ENCODE measurements at places on chromosomes 7 and 10.

- DNase-seq: no peak
Observed at GRCh38 chr7:133056370-133057238, 25.3 kb downstream of the CHCHD3 start.

- peak; percentile 66 for DNase-seq
Observed at GRCh38 chr7:138161600-138162081, 85.4 kb downstream of the AKR1D1 start.

DNA sequence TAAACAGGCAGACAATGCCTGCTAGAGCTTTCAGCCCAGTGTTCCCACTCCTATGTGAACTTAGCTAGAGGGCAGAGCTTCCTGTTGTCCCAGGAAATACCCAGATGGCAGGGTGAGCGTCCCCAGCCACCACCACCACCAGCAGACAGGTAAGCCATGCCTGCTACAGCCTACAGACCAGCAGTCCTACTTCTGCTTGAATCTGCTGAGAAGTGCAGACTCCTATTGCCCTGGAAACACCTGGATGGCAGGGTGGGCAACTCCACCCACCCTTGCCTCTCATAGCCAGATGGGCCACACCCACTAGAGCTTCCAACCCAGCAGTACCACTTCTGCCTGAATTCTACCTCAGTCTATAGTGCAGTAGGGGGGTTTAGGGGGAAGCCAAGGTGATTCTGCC is 64.4 kb downstream of the FBXL13 start:
- no peak for DNase-seq

DNA sequence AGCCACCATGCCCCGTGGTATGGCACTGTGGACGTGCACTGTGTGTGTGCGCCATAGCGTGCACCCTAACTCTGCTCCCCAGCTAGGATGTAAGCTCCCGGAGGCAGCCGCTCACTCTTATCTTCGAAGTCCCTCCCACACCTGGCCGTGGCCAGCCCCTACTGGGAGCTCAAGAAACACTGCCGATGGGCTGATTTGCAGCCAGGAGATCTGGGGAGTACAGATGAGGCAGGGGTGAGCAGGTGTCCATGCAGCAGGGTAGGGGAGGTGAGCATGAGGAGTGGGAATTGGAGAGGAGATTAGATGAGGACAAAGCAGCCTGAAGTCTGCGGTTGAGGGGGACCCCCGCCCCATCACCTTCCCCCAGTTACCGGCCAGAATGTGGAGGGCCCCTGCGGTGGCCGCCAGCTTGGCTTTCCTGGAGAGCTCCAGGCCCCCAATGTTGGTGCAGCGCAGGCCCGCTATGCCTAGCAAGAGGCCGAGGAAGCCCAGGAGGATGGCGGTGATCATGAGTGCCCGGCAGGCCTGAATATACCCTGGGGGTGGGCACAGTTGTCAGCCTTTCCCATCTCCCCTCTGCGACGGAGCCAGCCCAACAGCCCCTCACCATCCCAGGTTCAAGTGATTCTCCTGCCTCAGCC is 3.6 kb downstream of the CLDN15 start:
- DNase-seq: no peak

DNA sequence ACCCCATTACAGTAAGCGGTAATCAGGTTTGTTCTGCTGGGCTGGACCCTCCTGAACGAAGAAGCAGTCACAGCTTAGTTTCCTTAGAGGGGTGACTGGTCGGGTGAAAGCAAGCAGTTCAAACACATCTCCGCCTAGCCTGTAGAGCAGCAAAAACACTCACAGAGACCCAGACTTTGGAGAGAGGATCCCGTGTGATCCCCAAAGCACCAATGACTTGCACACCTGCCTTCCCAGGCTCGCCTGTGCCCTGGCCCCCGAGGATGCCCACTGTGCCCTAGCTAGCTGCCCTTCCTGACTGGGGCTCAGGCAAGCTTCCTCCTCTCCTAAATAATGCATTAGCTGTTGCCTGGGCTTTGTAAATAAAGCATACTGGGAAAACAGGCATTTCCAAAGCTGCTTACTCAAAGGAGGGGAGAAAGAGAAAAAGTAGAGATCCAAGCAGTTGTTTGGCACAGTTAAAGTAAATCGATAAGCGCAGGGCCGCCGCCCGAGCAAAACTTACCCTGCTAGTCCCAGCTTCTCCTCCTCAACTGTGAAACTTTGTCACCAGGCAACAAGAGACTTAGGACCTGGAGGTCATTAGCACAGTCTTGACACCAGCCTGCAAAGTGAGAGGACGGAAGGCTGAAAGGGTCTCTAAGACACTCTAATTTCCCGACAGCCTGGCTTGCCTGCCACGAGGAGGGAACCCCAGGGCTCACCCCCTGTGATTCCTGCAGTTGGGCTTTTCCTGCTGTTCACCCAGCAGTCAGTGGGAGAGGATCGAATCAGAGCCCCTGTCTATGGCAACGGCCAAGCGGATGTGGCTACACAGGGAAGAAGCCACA is 4.8 kb downstream of the LRRC18 start:
- DNase-seq: no peak

Data from naive thymus-derived CD4-positive, alpha-beta T cell (primary cell).